ENCODE measurements at places on chromosomes 6 and 20.

- no peak for DNase-seq
These were observed 176.3 kb downstream of the JARID2 start for GRCh38 chr6:15421945-15422733.

DNA sequence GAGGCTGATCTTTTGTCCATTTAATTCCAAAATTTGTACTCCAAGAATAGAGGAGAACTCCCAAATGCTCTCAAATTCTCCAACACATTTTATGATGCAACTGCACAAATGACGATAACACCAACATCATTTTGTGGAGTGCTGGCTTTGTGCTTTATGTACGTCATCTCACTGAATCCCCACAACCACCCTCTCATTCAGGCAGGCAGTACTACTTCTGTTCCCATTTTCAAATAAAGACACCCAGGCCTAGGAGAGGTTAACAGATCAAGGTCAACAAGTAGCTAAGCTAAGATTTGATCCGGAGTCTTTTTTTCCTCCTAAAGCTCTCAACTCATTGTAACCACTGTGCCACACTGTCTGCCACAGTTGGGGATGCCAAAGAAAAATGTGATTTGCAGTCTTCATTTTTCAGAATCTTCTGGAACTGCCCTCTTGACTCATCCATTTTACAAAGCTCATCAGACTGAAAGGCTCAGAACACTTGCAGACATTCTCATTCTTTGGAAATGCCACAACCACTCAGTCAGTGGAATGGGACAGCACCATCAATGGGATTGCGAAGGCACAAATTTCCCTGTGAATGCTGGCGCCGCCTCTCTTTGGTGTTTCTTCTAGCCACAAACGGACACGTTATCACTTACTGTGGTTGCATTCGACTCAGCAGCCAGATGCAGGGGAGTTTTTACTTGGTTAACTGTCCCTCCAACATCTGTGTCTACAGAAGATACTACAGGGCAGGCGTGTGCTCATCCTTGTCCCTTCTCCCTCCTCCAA is 184.4 kb downstream of the GJA10 start:
- DNase-seq, result no peak

DNA sequence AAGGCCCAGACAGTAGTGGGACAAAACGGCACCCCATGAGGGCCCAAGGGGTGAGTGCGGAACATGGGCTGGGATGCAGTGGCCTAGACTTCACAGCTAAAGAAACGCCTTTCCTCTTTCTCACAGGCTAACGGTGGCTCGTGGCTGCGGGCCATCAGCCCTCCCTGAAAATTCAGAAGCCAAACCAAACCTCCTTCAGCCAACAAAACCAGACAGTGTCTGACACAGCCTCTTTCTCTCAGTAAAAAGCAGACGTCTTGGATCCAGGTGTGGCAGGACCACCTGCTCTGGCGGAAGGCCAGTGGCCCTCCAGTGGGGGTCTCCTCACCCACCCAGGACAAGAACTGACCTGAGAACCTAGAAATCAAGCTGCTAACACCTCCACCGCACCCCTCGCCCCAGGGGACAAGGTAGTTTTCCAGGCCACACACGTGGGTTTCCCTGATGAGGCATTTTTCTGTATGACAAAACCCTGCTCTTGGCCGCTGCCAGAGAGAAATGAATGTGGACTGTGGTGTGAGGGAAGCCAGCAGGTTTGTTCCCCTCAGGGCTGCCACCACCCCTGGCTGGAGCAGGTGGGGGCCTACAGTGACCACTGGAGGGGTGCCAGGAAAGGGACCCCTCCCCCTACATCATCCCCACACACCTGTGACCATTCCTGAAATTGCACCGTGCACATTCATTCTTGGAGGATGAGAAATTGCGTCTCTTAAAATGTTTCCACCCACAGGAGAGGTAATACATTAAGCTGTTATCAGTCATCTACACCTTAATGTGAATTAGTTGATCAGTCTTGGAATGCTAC is 76.8 kb upstream of the PIM1 start:
- DNase-seq, result no peak

DNA sequence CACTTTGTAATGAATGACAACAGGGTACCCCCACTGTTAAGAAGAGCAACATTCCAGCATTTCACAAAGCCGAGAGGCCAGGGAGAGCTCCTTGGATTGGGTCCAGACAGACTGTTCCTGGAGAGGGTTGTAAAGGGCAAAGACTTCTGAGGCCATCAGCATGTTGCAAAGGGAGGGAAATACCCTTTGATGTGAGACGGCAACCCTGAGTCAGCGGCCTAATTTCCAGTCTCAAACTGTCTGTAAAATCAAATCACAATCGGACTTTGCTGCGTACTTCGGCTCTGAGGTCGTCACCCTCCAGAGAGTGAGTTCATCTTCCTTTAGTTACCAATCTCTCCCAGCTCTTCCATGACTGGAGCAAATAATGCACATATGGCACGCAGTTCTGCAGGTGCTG is 101.0 kb upstream of the DTNBP1 start:
- DNase-seq, result no peak

DNA sequence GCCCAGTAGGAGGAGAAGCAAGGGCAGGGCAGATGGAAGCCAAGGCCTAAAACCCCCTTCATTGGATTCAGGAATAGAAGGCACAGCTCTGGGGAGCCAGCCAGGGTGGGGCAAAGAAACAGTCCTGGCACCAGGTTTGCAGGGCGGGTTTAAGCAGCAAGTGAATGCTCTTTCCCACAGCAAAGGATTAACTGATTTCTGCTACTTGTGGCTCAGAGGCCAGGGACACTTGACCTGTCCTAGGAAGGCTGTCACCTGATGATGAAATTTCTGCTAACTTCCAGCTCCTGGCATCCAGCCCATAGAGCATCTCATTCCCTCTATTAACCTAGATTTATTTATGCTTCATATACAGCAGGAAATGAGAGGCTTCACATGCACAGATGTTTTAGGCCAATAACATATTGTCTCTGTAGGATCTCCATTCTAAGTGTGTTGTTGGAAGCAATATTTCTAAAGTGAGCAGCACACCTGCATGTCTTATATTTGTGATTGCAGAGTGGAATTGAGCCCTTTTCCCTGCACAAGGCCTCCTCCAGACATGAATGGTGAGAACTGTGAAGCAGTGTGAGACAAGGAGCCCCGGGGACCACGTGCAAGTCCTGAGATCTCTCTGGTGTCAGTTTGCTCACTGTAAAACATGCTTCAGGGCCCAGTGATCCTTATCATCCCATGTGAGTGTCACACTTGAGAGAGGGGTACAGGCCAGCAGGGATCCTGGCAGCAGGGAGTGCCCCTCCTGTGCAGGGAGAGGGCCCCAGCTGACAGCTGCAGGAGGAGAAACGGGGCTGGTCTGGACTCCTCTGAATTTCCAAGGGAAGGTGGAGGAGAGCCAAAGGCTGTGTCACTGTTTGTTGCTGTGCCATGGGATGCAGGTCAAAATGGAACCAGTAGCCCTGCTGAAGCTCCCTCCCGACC is 41.1 kb upstream of the CST5 start:
- no peak for DNase-seq

DNA sequence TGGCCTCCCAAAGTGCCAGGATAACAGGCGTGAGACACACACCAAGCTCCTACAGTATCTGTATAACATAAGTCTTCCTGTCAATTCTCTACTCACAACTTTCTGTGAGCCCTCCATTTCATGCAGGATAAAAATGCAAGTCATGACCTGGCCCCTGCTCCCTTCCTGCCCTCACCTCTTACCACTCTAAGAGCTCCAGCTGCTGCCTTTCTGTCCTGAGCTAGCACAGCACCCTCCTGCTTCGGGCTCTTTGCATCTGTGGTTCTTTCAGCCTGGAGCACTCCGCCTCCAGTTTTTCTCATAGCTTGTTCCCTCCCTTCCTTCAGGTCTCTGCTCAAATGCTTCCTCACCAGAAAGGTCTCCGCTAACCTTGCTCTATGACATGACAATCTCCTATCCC is 23.7 kb upstream of the TRPC4AP start:
- no peak for DNase-seq

DNA sequence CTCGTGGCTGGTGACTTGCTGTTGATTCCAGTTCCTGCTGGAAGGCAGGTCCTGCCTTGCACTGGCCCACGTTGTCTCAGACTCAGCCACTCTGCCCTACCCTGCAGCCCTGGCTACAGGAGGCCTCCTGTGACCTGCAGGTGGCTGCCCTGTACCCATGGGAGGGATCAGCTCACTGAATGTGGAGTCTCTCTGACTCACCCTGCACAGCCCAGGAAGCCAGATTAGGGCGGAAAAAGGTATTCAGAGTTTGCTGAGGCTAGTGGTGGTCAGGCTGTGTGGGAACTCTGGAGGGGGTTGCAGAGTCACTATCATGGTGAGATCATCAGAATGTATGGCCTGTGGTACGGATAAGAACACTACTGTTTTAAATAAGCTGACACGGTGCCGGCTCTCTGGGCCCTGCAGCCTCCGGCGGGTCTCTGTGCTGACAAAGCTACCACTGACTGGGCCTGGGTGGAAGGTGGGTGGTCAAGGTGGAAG is 24.7 kb upstream of the PYGB start:
- DNase-seq, result no peak

GRCh38 chr20:41143354-41143753 is 6.0 kb downstream of the PLCG1 start:
- no peak for DNase-seq

GRCh38 chr6:75386050-75386770 is 101.6 kb upstream of the TMEM30A start:
- DNase-seq, result no peak

- no peak for DNase-seq
These were observed 12.8 kb upstream of the ZNFX1 start for GRCh38 chr20:49290608-49291191.

- DNase-seq, result no peak
These were observed 72.3 kb downstream of the JARID2 start for GRCh38 chr6:15317934-15318902.

DNA sequence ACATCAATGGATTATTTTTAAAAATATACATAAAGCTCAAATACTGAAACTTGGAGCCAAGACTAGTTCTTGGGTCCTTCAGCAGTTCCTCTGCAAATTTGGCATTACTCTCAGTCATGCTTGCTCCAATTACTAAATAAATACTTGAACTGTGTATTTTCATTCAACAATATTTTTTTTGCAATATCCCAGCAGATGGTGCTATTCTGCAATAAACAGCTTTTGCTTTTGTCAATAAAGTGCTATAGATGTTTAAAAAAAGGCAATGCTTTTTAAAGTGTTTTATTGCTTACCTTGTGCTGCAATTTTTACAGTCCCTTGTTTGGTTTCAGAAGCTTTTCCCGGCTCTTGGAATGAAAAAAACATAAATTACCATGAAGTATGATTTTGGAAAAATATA is 243.4 kb downstream of the TRDN start:
- DNase-seq, result peak; percentile 71

- DNase-seq, result no peak
These were observed 87.9 kb downstream of the CD40 start for GRCh38 chr20:46206025-46206424.

- no peak for DNase-seq
These were observed 21.9 kb downstream of the SNPH start for GRCh38 chr20:1287787-1288569.

GRCh38 chr6:131883016-131883415 is 68.2 kb downstream of the CCN2 start:
- no peak for DNase-seq

DNA sequence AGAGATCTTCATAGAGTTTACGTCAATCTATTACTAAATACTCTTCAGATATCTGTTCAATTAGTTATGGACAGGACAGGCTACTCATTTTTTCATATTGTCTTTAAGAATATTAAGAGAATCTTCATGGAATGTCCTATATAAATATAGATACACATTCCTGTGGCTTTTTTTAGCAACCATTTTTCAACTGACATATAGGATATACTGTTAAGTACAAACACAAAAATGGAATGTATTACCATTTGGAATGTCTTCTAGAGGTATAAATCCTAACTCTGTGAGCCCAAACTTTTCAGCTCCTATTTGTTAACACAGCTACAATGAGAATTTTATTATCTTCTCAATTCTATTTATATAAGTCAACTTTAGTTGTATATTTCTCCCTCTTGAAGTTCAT is 239.6 kb upstream of the DEFB112 start:
- no peak for DNase-seq

GRCh38 chr20:50735813-50736212 is 4.4 kb downstream of the PARD6B start:
- DNase-seq, result no peak

GRCh38 chr6:159036673-159037072 is 8.1 kb downstream of the TAGAP start:
- DNase-seq, result no peak
